ENCODE measurements at places on chromosomes 3 and 15.

DNA sequence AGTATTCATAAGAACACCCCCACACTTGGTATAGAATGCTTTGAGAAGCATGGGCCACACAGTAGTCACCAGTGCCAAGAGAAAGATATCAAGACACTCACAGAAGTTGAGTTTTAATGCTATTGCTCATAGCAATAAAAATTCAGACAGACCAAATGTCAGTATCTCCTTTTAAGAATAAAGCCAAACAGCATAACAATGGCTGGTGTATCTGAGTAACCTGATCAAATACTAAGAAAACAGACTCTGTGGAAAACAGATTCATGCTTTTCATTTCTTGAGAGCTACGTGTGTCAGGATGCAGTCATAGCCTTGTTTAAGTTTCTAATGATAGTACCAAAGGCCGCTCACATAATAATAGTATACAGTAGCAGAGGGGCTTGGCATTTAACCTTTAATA lies 778.5 kb downstream of the MECOM start:
- DNase-seq, result no peak

- DNase-seq, result no peak
These were observed 10.7 kb downstream of the HMCES start for GRCh38 chr3:129289201-129289921.

- no peak for DNase-seq
These were observed 7.9 kb downstream of the GBE1 start for GRCh38 chr3:81753416-81754027.

- DNase-seq, result no peak
These were observed 156.2 kb downstream of the NLGN1 start for GRCh38 chr3:173553635-173554280.

- no peak for DNase-seq
These were observed 31.1 kb downstream of the SGO1 start for GRCh38 chr3:20154928-20155327.

DNA sequence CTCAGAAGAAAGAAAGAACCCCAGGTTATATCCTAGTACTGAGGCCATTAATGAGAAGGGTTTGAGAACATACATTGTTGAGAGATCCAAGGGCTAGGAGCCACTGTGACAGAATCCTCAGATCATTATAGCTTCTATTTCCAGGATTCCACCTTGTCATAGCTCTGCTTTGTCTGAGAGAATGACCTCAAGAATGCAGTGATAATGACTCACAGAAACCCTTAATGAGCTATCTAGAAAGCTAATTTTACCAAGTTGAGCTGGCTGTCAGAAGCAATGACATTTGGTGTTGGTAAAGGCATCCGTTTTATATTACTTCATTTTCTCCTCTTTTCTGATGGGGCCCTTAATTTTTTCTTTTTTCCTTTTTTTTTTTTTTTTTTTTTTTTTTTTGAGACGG lies 10.9 kb downstream of the TRIP4 start:
- DNase-seq, result no peak
